D341Med (cell line): ENCODE measurements at places on chromosomes 1 and 21.

- no peak for DNase-seq
Observed at GRCh38 chr1:77511440-77511840, 171.0 kb downstream of the ZZZ3 start.

DNA sequence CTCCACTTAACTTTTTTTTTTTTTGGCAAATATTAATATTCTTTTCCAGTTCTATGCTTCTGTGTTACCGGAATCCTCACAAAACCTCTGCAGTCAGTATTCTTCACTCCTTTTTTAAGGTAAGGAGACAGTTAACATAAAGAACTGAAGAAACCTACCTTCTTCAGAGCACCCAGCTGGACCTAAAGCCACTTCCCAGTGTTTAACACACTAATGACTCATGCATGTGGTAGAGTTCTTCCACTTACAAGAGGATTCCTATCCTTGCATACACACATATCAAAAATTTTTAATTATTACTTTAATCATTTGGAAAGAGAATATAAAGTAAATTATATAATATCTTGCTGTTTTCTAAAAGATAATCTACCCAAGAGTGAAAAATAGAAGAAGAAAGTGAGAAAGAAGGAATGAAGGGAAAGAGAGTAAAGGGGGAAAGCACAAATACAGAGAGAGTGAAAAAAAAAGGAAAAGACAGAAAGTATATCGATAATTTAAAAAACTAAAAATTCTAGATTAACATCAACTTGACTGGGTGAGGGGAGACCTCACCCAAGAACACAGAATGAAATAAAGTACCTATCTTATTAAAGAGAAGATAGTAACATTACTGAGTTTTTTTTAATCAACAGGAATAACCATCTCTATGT lies 54.9 kb downstream of the ENAH start:
- DNase-seq: no peak

DNA sequence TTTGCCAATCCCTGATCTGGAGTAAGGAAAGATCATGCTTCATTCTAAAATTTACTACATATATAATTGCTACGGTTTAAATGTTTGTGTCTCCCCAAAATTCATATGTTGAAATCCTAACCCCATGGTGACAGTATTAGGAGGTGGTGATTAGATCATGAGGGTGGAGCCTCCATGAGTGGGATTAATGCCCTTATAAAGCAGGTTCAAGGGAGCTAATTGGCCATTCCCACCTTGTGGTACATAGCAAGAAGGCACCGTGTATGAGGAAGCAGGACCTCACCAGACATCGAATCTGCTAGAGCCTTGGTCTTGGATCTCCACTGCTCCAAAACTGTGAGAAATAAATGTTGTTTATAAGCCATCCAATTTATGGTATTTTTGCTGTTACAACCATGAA lies 55.5 kb downstream of the GADD45A start:
- no peak for DNase-seq

DNA sequence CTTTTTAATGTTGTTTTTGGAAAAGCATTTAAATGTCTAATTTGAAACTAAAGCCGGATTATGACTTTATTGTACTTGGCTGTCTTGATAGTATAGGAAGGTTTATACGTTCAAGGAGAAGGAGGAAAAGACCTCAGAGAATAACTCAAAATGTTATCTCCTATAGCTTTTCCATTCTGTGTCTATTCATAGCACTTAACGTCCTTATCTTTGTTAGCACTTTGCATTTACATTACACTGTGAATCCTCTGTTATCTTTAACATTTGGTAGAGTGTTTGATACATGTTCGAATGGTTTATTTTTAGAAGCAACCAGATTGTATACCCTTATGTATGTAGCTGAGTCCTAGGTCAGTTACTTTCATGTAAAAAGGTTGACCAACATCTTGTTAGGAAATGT lies 50.8 kb upstream of the PODN start:
- no peak for DNase-seq

DNA sequence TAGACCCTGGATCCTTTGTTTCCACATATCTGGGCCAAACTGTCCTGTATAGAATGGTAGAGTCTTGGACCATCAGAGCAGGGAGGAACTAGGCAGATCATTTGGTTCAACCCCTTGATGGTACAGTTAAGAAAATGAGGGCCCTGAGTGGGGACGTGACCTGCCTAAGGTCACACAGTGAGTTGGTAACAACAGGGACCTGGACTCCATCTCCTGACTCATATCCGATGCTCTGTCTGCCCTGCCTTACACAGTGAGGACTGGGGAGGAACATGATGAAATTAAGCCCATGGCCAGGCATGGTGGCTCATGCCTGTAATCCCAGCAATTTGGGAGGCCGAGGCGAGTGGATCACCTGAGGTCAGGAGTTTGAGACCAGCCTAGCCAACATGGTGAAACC lies 440.2 kb downstream of the PTPRU start:
- DNase-seq: peak; percentile 1

GRCh38 chr1:44620072-44620471 lies 54.2 kb downstream of the TMEM53 start:
- DNase-seq: no peak

DNA sequence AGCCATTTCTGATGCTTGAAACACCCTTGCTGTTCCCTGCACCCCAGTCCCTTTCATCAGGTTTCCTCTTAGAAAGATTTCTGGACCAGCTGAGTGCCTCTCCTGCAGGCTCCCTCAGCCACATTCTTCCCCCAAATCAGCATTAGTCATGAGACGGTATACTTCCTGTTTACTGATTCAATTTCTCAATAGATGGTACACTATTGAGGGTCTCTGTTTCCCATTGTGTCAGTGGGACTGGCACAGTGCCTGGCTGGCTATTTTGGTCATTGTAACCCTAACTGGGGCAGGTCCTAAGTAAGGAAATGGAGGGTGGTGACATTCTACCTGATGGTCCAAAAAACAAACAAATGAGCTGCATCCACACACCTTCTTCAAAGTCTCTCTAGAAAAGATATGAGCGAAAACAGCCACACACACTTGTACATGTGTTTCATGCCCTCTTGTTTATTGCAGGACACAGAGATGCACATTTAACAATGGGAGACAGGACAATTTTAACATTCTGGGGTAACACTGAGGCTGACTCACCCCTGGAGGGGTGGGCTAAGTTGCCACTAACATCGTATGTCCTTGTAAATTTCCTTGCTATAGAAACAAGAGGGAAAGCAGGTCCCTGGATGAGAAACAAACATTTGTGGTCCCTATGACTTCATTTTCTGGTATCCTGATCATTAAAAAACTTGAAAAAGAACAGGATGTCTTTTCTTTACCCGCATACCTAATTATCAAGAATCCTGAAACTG lies 77.5 kb downstream of the RRAGC start:
- no peak for DNase-seq

DNA sequence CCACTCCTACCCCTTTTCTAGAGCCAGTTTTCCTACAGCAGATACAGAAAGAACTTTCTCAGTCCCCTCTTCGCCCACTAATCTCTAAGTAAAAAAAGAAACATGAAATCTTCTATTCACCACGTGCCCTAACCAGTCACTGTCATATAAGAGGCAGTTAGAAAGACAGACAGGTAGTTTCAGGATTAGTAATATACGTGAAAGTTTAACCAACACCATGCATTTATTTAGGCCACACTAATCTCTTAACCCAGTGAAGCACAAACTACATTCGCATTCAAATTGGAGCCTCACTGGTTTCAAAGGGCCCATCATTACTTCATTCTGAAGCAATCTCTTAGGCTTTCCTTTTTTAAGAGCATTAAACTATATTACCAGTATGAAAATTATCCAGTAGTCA lies 10.1 kb downstream of the GPATCH2 start:
- no peak for DNase-seq

DNA sequence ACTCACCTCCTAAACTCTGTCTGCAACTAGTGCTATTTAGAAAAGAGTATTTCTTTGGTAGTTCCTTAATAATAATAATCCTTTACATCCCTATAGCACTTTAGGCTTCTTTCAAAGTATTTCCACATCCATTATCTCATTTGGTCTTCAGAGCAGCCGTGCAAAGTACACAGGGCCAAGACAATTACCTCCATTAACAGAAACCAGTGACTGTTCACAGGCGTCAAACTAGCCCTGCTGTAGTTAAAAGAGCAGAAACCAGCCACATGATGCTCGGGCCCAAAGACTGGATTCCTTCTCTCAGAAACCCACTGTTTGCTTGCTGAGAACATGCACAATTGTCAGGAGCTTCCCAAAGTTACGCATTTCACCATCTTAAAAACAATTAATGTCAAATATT lies 396.0 kb upstream of the DAB1 start:
- DNase-seq: no peak

DNA sequence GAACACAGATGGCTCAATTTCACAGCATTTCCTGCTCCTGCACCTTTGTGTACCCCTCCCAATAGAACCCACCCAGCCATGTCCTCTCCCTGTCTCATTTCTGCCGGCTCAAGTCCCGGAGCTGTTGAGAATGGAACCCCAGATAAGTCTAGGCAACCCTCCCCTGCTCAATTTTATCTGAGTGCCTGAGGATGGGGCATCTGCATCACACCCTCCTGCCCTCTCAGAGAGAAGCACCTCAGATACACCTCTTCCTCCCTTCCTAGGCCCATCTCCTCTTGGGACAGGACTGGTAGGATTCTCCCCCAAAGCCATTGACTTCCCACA lies 1.1 kb downstream of the KIF21B start:
- no peak for DNase-seq

DNA sequence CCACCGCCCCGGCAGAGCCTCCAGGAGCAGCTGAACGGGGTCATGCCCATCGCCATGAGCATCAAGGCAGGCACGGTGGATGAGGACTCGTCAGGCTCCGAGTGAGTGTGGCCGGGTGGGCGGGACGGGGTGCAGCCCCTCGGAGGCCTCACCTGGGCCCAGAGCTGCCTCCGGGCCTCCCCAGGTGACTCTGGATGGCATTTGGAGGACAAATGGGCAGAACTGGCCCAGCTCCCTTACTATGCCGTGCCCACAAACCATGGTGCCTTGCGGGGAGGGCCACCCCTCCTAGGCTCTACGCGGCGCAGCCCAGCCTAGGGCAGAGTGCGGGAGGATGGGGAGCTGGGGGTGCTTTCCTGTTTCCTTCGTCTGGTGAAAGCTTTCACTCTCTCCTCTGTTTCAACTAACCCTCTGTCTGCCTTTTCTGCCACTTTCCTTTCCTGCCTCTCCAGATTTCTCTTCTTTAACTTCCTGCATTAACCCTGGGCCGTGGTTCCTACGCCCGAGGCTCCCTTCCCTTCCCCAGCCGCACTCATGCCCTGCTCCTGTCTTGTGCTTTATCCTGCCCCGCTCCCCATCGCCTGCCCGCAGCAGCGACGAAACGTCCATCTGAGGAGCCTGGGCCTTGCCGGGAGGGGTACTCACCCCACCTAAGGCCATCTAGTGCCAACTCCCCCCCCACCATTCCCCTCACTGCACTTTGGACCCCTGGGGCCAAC lies 9.2 kb downstream of the PSRC1 start:
- no peak for DNase-seq
